ENCODE measurements at places on chromosomes 5 and 9.

GRCh38 chr9:37471942-37472684 is 6.9 kb upstream of the ZBTB5 start:
- no peak for DNase-seq

DNA sequence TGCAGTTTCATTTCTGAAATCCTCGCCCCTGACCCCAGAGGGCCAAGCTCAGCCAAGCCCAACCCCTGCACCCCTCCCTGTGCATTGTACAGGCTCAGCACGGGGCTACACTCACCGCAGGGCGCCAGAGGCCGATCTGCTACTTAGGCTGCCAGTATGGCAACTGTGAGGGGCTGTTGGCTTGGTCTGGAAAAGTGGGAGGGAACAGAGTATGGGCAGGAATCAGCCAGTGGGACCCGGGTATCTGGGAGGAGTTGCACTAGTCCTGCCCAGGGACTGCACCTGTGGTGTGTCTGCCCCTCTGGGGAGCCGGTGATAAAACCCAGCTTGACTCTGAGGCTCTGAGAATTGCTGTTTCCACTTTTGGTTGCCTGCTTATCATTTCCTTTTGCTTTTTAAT is 167.4 kb upstream of the KIF2A start:
- no peak for DNase-seq

- DNase-seq: no peak
Observed at GRCh38 chr9:109442716-109443115, 55.4 kb downstream of the PTPN3 start.

DNA sequence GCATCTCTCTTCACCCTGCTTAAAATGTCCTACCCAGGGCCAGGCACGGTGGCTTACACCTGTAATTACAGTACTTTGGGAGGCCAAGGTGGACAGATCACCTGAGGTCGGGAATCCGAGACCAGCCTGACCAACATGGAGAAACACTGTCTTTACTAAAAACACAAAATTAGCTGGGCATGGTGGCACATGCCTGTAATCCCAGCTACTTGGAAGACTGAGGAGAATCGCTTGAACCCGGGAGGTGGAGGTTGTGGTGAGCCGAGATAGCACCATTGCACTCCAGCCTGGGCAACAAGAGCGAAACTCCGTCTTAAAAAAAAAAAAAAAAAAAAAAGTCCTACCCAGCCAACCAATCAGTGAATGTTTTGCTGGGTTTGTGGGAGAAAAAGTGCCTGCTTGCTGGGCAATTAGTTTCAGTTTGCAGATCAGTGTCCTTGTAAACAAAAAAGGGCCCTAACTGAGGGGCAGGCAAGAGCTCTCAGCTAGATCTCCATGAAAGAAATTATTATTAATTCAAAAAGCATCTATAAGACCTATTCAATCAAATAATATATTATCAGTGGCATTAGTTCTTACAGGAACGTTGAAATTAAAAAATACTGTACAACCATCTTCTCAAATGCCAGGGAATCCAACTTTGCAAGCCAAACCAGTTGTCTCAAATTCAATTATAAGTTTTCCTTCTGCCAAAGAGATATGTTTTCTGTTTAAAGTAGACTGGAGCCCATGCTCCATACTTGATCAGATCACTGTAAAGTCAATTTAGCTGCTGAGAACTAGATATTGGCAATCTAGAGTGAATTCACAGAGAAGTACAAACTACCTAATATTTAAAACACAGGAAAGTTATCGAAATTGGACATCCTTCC is 3.9 kb downstream of the MEGF9 start:
- peak; percentile 30 for DNase-seq

DNA sequence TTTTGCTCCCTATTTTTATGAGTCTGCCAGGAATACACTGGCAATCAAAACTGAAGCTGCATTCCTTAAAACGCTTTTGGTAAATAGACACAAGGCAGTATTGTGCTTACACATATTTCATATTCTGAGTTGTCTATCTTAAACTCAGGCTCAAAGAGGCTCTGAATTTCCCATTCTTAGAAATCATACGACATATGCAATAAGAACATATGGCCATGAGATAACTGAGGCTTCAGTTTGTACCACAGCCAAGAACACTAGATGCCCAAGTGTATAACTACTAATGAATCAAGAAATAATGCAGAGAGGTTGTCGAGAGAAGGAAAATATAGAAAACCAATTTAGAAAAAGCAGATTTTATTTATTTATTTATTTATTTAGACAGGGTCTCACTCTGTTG is 357.4 kb downstream of the NDUFS4 start:
- DNase-seq: no peak

Data from activated CD4-positive, alpha-beta T cell treated with anti-CD3 and anti-CD28 coated beads for 4 hours (primary cell).